ENCODE measurements at places on chromosomes 1 and 21.

DNA sequence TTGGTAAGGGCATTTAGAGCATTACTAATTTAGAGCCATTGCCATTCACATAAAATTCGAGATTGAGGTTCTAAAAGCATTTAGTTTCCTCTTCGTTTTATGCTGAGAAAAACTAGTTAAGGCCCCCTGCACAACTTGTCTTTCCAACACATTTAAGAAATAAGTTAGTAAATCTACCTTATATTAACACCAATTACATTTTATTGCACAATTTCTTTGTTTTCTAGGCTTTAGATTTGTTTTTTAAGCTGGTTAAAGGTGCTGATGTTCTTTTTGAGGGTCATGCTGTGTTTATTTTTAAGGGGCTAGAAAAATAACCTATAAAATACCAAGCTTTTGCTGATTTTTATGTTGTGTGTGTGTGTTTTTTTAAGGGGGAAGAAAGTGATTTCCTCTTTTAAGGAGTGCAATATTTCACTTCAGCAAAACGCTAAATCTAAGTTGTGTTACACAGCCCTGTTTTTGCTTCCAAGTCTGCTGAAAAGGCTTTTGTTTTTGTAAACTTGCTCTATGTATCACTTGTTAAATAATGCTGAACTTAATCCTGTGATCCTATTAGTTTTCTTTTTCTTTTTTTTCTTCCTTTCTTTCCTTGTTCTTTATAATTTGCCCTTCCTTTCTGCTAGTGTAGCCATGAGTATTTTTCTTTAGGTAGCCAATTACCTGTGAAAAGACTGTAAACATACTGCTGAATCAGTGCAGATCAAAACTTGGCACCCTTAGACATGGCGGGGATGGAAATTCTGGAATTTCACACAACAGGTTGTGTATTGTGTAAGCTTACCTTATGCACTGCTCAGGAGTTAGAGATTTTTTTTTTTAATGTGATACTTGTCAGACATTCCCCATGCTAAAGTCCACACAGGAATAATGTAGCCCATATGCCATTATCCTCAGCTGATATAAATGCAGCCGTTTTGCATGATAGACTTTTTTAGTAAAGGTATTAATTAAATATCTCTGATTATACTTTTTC is 1.5 kb downstream of the CEPT1 start:
- DNase-seq: no peak

DNA sequence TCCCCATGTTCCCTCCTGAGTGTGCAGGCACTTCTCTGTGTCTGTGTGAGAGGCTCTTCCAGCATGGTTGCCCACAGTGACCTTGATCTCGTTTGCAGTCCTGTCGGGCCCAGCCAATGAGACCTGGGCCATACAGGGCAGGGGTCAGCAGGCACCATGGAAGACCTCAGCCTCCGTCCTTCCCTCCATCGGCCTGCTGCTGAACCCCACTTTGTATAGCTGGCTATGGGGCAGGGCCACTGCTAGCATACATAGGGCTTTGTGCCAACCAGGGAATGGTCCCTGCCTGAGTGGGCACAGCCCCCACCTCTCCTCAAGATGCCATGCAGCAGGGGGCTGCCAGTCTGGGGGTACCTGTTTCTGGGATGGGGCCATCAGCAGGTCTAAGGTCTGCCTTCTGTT is 3.8 kb downstream of the C1orf35 start:
- DNase-seq: peak; percentile 12

DNA sequence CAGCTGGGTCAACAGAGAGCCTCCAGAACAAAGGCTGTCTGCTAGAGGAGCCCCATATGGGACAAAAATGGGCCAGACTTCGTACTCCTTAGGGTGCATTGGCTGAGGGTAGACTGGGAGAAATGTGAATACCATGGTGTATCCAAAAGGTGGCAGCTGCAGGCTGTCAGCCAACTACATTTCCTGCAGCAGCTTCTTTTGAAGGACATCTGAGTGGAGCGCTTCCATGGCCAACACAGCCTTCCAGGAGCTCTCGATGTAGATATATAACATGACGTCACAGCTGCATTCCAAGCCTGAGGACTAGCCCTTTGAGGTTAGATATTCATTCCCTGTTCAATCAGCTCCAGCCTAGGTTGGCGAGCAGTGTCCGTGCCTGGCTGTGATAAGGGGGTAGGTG is 107.7 kb downstream of the MAB21L3 start:
- DNase-seq: no peak

DNA sequence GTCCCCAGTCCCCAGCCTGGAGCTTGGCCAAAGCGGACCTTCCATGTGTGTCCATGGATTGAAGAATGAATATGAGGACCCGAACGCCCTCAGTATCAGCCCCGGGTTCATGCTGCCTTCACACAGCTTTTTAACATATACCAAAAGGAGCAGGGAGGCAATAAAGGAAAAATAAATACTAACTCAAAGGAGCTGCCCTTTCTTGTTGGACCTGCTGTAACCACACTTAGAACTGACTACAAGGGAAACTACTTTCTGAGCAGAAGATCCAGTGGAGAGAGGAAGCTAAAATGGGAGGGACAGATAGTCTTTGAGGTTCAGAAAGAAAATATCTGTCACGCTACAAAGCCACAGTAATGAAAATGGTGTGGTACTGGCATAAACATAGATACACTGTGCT is 48.6 kb downstream of the CNN3 start:
- no peak for DNase-seq

GRCh38 chr1:113252166-113252565 is 138.1 kb upstream of the MAGI3 start:
- no peak for DNase-seq

DNA sequence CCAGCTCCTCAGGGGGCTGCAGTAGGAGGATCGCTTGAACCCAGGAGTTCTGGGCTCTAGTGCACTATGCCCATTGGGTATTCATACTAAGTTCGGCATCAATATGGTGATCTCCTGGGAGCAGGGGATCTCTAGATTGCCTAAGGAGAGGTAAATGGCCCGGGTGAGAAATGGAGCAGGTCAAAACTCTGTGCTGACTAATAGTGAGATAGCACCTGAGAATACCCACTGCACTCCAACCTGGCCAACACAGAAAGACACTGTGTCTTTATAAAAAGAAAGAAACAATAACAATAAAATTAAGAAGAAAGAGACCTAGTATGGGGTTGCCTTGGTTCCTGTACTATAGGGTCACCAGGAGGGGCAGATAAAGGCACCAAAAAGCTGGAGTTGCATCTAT is 13.7 kb upstream of the DUSP12 start:
- DNase-seq: no peak

DNA sequence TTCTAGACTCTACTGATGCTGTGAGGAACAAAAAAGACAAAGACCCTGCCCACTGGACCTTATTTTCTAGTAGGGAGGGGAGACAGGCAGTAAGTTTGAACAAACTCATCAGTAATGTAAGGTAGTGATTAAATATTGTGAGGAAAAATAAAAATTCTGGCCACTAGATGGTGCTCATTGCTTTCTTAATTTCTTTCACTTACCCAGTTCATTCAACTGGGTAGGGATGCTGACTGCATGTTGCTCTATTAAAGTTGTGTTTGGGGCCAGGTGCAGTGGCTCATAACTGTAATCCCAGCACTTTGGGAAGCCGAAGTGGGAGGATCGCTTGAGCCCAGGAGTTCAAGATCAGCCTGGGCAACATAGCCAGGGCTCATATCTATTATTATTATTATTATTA is 6.3 kb upstream of the KYAT3 start:
- DNase-seq: no peak

GRCh38 chr21:34576041-34576511 is 38.8 kb downstream of the RCAN1 start:
- no peak for DNase-seq

GRCh38 chr1:43381612-43382011 is 8.0 kb downstream of the MED8 start:
- no peak for DNase-seq

GRCh38 chr1:65494671-65495070 is 74.2 kb downstream of the LEPR start:
- DNase-seq: no peak

DNA sequence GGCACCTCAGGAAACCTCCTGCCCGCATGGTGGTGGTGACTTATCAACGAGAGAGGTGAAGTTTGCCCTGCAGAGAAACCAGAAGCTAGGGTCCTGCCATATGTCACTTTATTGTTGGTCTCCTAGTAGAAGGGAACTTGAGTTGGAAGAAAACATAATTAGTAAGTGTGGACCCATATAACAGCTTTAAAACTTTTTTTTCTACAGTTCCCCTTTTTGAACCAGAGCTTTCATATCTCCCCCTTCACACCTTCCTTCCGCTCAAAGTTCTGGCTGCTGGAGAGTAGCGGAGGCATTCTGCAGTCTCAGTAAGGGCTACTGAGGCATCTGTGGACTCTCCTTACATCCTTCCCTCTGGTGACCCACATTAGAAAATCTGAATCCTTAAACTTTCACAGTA is 48.9 kb downstream of the PHC2 start:
- DNase-seq: no peak

Data from GM13977 (cell line).